ENCODE measurements at places on chromosomes 5 and 9.

- no peak for DNase-seq
Measured at GRCh38 chr5:171371326-171371725, 16.3 kb upstream of the NPM1 start.

DNA sequence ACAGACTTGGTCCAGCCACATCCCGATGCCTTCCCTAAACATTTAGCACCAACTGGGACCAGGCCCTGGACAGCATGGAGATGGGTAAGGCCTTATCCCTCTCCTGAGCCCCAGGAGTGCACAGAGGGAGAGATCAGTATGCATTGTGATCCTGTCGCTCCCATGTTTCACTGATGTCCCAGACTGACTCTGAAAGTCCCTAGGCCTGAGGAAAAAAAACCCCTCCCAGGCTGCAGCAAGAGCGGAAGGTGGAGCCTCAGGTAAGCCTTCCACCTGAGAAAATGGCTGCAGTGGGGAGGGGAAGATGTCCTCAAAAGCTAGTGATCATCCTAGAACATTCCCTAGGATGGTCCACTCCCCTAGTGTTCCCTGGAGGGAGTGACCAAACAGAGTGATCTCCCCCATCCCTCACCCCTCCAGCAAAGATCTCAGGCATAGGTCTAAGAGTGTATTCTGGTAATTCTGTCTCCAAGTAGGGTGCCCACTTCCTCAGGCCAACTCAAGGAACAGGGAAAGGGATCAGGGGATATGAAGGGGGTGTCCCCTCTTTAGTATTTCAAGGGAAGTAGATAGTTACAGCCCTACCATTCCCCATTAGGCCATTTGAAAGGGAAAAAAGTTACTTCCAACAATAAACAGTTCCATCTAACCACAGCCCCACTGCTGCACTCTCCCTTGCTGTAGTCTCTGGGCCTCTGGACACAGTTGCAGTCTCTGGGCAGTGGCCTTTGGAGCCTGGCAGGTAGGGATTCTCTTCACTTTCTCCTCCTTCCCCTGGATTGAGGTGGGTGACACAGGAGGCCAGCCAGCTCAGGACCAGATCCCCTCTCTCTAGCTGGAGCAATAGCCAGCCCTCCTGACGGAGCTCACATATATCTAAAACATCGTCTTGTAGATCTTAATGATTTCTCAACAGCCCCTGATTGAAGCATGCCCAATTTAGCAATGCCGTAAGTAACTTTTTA lies 6.8 kb upstream of the CXXC5 start:
- no peak for DNase-seq

DNA sequence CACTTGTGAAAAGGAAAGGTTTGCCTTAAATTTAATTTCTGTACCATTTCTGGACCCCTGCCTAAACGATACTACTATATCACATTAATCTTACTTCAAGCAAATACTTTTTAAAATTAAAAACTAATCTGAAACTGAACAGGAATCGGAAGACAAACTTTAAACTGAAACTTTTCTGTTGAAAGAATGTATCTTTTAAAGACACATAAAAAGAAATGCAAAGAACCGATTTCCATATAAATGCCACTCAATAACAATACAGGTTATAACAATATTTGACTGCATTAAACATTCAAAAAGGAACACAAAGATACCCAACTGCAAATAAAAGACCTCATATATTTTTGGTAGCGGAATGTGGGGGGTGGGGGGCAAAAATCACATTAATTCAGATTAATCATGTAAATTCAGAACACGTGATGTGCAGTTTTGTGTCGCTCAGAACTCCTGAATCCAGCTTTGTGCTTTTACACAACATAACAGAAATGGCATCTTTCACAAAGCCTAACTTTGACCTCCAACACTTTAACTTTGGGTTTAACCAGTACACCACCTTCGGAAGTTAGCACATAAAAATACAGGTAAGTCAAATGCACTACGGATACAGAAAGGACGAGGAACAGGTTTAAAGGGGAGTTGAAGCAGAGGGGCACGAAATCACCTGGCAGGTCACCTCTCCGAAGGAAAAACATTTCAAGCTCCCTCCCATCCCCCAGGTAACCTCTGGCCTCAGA lies 925 bp downstream of the LIFR start:
- no peak for DNase-seq

DNA sequence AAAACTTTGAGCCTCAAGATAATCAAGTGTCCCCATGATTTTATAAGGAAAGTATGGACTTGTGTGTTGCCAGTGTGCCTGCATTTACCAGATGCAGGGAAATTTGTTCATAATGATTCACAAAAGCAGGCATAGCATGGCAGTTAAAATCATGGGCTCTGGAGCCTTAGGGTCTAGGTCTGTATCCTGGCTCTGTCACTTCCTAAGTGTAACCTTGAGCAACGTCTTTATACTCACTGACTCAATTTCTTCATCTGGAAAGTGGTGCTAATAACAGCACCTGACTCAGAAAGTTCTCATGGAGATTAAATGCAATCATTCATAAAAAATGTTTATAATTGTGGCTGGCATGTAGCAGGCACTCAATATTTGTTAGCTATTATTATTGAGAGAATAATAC lies 234.9 kb downstream of the SAXO1 start:
- no peak for DNase-seq

- DNase-seq: no peak
Measured at GRCh38 chr5:89573345-89573744, 690.4 kb upstream of the MEF2C start.

DNA sequence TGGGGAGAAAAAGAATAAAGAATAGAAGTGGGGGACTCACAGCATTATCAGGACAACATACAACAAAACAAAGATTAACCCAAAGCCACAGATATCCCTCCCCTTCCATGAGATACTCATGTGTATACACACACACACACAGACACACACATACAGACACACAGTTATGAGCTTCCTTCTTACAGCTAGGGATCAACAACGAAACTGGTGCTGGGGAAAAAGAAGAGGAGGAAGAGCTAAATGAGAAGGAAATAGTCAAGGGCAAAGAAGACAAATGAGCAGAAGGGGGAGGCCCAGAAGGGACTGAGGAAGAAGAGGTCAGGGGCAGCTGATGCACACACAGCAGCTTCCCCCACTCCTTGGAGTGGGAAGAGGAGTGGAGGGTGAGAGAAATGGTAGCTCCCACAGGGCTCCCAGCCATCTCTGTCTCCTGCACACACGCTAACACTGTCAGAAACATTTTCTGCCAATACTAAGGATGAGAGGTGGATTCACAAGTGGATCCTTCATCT lies 66.2 kb downstream of the SIL1 start:
- no peak for DNase-seq

DNA sequence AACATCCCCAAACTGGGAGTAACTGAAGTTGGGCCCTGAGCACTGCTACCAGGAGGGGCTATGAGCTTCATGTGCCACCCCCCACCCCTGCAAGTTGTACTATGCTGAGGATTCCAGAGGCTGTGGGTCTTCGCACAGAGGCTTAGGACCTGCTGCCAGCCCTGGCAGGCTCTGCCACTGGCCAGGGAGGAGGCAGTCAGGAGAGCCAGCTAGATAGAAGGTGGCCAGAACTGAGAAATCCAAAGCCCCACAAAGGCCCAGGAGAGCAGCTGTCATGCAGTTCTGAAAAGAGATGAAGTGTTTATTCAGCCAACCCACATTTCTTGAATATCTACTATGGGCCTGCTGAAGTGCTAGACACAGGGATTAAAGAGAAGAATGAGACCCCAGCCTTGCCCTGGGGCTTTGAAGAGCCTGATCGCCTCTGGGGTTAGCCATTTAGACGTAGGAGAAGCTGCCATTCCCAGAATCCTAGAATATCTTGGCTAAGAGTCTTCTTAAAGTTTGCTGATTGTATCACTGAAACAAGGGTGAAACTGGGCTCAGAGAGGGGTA lies 1.4 kb downstream of the ALAD start:
- no peak for DNase-seq

- DNase-seq: no peak
Measured at GRCh38 chr9:33082128-33082527, 5.7 kb upstream of the SMU1 start.

DNA sequence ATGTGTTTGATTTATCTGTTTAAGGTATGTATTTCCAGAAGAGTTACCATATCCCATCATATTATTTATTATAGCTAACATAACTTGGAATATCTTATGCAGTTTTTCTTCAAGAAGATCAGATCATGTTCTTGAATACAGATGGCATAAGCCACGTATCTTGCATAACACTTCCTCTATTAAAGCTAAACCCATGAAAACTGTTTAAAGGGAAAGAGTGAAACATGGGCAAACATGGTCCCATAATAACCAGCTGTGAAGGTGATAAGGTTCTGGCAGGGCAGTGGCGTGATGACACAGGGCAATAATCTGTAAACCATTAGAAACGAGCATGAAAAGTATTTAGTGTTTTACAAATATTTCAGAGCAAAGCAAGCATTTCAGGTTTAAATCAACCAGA lies 34.2 kb downstream of the EFNA5 start:
- no peak for DNase-seq

GRCh38 chr5:159189310-159189709 lies 20.0 kb downstream of the RNF145 start:
- DNase-seq: no peak

- DNase-seq: no peak
Measured at GRCh38 chr5:178176791-178177190, 10.4 kb downstream of the GMCL2 start.

DNA sequence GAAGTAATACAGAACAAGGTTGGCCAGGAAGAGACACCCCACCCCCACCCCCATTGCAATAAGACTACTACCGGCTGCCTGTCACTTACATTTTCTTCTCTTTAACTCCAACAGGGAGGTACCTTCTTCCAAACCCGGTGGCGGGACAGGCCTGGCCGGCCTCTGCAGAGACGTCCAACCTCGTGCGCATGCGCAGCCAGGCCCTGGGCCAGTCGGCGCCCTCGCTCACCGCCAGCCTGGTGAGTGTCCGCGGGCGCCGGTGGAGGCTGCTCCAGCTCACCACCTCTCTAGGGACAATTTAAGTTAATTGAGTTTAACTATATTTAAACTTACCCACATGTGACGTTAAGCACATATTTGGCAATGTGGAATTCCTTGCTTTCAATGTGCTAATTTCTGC lies 192.4 kb downstream of the MAST4 start:
- no peak for DNase-seq
